ENCODE measurements at places on chromosomes 7 and 10.

- no peak for ATAC-seq
These were observed 996 bp downstream of the ADAM12 start for GRCh38 chr10:126387041-126387921.

- no peak for ATAC-seq
These were observed 50.0 kb upstream of the GRB10 start for GRCh38 chr7:50832744-50833143.

DNA sequence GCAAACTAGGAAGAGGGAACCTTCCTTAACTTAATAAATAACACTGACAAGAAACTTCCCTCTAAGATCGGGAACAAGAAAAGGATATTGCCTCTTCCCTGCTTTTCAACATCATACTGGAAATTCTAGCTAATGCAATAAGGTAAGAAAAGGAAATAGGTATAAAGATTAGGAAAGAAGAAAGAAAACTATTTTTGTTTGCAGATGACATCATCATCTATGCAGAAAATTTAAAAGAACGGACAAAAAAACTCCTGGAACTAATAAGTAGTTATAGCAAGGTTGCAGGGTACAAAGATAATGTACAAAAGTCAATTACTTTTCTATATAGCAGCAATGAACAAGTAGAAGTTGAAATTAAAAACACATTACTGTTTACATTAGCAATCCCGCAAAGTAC is 164.8 kb downstream of the WDR11 start:
- ATAC-seq = no peak

DNA sequence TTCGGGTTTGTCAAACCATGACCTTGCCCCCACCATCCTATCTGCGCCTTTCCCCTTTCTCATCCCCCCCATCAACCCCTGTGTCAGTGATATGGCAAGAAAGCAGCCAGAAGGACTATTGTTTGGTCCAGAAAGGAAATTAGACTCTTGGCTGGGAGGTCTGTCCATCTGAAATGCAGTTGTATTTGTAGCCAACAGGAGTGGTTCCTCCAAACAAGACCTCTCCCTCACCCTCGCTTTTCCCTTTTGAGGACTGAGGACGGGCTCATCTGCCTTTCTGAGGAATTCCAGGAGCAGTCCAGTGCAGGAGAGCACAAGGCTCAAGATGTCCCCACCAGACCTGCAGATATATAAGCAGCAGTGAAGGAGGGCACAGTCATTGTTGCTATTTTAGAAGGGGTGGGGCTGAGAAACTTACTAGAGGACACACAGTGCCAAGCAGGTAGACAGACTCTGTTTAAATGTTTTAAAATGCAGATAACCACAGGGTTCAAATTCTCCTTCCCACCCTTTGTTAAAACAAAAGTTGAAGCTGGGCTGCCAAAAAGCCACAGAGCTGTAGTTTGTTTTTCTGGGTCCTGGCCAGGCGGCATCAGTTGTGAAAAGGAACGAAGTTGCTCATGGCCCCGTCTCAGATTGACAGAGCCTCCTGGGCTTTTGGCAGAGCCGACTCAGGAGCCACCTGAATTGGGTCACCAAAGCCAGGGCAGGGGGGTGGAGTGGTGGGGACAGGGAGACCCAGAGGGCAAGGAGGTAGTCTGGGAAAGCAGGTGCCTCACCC is 37.3 kb downstream of the CYP17A1 start:
- ATAC-seq = no peak

Data from stimulated activated memory B cell treated with anti-CD40 and anti-IgM and Interleukin-4, amounts not matched to agents 10 μg/mL and 1 μg/mL and 100 μg/mL, for 72 hours (primary cell).